ENCODE measurements at places on chromosomes 5 and 9.

DNA sequence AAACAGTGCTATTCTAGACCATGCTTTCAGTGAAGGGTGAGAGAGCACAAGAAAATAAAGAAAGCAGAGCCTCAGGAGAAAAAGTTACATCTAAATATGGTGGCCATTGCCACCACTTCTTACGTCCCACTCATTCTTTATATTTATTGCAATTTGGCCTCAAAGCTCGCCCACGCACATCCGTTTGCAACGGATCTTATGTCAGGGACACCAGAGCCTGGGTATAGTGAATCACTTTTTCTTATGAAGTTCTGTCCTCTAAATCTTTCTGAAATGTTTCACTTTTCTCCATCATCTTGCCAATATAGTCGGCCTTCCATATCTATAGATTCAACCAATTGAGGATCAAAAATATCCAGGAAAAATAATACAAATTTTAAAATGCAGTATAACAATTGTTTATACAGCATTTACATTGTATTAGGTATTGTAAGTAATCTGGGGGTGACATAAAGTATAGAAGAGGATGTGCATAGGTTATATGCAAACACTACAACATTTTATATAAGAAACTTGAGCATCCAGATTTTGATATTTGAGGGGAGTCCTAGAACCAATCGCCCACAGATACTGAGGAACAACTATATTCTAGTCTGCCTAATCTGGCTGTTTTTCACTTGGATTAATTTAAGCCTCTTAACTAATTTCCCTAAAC, 35.2 kb downstream of the GOLPH3 start:
- DNase-seq, result no peak

DNA sequence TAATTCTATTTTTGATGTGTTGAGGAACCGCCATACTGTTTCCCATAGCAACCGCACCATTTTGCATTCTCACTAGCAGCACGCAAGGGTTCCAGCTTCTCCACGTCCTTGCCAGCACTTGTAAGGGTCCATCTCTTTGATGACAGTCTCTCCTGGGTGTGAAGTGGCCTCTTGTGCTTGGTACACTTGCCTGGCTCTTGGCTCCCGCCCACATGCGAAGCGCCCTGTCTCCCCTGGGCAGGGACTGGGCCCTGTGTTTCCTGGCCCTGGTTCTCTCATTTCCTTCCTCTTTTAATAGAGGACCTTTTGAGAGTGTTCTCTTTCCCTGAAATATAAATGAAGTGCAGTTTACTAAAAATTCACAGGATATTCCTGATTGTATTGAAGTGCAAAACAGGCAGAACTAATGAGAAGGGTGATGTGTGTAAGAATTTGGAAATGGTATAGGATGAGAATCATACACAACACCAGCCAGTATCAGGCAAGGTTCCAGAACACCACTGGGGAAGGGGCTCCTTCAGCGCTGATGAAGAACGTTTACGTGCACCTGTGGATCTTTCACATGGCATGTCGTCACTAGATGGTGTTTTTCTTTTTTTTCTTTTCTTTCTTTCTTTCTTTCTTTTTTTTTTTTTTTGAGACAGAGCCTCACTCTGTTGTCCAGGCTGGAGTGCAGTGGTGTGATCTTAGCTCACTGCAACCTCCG, 73.0 kb downstream of the EHMT1 start:
- no peak for DNase-seq

DNA sequence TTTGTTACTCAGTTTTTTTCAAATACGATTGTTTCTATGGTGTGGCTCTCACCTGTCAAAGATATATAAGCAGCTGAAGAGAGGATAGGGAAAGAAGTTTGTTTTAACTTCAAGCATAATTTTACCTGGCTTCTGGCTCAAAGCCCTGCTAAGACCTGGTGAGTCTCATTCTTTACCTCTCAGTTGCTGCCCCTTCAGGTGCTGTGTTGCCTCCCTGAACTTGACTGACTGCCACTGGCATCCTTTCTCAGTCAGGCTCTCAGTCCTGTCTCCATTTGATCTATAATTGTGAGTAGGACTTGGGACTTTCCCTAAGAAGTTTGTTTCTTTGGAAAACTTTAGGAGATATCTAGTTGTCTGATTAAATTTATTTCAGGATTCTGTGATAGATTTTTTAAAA, 249.6 kb downstream of the IZUMO3 start:
- no peak for DNase-seq

GRCh38 chr5:55081541-55081940, 20.9 kb upstream of the GZMA start:
- no peak for DNase-seq

- no peak for DNase-seq
Observed at GRCh38 chr5:114252226-114252625, 109.6 kb upstream of the KCNN2 start.

DNA sequence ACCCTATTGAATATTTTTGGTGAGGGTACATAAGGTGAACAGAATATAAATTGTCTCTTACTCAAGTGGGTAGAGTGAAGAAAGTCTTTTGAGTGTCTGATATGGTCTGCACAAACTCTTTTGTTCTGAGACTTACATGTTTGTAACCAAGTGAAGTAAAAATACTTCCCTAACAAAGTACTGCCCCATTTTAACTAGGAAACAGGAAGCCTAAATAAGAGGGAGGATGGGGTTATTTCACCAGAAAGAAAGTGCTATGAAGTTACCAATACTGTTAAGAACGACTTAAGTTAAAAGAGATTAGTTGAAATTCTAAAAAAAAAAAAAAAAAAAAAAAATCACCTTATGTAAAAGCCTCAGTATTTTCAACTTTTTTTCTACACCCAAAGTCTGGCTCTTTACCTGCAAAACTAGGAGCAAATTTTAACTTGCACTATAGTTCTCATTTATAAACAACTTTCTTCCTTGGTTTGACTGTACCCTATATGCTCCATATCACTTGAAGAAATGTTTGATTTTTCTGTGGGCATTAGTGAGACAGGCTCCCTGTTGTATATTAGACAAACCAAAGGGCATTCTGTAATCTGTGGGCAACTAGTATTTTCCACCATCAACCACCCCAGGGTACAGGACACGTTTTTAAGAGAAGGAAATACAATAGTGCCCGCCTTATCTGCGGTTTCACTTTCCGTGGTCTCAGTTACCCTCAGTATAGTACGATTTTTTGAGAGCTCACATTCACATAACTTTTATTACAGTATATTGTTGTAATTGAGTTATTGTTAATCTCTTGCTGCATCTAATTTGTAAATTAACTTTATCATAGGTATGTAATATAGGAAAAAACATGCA, 127.7 kb downstream of the NR3C1 start:
- DNase-seq, result no peak

- DNase-seq, result no peak
Observed at GRCh38 chr9:78821126-78821822, 524.3 kb downstream of the PSAT1 start.

GRCh38 chr5:139681466-139681865, 33.3 kb downstream of the CXXC5 start:
- no peak for DNase-seq

- no peak for DNase-seq
Observed at GRCh38 chr9:79325501-79325900, 246.3 kb upstream of the TLE4 start.

GRCh38 chr5:98292496-98292895, 481.0 kb upstream of the RGMB start:
- no peak for DNase-seq

DNA sequence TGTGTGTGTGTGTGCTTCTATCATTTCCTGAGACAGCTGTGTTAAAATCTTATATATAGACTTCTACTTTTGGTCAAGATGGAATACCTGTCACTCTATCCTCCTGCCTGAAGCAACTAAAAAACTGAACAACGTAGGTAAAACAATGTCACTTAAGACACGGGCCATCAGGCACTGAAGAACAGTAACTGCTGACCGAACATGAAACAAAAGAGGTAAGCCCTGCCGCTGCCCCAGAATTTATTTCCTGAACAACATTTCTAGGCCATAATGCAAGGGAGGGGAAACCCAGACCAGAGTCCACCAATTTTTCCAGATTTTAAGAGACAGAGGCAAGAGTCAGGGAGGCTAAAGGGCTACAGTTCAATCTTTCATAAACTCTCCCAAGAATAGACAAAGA, 156.0 kb downstream of the CDC42SE2 start:
- no peak for DNase-seq

- DNase-seq, result no peak
Observed at GRCh38 chr5:173329491-173330337, 1.5 kb upstream of the STC2 start.

- DNase-seq, result no peak
Observed at GRCh38 chr5:133527311-133527710, 85.0 kb downstream of the FSTL4 start.

GRCh38 chr5:3780907-3781306, 185.3 kb downstream of the IRX1 start:
- DNase-seq, result no peak

- no peak for DNase-seq
Observed at GRCh38 chr5:91123901-91124300, 259.2 kb downstream of the ARRDC3 start.

DNA sequence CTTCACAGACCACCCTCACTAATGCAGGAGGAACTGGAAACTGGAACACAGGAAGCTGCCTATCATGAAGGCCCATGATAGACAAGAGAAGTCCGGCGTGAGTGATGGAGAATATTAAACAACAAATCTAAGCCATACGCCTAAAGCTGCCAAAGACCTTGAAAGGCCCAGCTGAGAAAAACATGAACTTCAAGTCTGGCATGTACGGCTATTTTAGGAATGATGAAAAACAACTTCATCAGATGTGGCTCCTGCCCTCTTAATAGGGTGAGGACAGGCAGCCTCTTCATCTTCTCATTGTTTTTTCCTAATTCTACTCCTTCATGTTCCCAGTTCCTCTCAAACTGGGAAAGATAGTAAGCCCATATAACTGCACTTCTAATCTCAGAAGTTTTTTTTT, 20.3 kb downstream of the FBP1 start:
- DNase-seq, result no peak

DNA sequence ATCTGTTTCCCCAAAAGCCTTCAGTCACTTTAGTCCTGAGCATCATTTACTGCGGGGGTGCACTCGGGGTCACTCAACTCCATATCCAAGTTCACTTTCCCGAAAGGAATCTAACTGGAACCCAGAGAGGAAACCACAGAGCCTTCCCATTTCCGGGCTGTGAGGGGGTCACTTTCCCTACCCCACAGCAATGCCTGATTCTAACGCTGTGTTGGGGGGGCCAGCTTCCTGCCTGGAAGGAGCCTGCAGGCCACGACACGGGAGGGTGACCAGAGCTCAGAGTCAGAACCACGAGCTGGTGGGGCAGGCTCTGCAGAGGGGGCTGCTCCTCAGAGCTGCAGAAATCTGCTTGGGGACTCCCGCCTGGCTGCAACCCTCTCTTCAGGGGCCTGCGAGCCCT, 20.3 kb downstream of the BRD9 start:
- no peak for DNase-seq

- DNase-seq, result no peak
Observed at GRCh38 chr5:147949711-147950573, 43.6 kb upstream of the C5orf46 start.

DNA sequence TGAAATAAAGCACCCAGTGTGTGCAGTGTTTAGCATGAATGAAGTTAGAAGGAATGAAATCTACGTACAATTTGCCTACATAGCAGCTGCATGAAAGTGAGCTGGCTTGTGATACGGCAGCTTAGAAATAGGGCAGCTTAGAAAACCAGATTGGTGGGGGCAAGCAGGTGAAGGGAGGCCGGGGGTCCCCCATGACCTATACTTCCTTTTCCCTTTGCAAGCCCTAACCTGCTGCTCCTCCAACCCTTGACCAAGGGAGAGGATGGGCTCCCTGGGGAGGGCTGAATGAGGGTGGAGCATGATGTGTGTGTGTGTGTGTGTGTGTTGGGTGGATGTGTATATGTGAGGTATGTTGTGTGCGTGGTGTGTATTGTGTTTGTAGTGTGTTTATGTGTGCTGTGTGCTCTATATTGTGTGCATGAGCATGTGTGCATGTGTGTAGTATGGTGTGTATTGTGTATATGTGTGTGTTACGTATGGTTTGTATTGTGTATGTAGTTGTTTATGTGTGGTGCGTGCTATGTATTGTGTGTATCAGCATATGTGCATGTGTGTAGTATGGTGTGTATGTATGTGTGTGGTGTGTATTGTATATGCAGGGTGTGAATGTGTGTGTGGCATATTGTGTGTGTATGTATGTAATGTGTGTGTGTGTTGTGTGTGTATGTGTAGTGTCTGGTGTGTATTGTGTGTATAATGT, 72.1 kb downstream of the TENT4A start:
- no peak for DNase-seq

GRCh38 chr5:117701062-117701461, 1126.4 kb upstream of the SEMA6A start:
- DNase-seq, result no peak

- DNase-seq, result no peak
Observed at GRCh38 chr5:81234299-81234698, 1.2 kb downstream of the CKMT2 start.

- DNase-seq, result no peak
Observed at GRCh38 chr5:152309926-152310450, 95.1 kb downstream of the NMUR2 start.

DNA sequence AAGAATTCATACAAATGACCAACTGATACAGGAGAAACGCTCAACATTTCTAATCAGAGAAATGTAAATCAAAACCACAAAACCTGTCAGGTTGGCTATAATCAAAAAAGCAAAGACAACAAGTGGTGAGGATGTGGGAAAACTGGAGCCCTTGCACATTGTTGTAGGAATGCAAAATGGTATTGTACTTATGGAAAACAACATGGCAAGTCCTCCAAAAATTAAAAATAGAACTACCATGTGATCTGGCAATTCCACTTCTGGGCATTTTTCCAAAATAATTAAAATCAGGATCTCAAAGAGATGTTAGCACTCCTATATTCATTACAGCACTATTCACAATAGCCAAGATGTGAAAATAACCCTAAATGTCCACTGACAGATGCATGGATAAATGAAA, 76.1 kb downstream of the FNIP1 start:
- no peak for DNase-seq

GRCh38 chr5:148913985-148914431, 87.6 kb downstream of the ADRB2 start:
- no peak for DNase-seq

- DNase-seq, result no peak
Observed at GRCh38 chr5:115578657-115579056, 23.6 kb downstream of the TICAM2 start.

DNA sequence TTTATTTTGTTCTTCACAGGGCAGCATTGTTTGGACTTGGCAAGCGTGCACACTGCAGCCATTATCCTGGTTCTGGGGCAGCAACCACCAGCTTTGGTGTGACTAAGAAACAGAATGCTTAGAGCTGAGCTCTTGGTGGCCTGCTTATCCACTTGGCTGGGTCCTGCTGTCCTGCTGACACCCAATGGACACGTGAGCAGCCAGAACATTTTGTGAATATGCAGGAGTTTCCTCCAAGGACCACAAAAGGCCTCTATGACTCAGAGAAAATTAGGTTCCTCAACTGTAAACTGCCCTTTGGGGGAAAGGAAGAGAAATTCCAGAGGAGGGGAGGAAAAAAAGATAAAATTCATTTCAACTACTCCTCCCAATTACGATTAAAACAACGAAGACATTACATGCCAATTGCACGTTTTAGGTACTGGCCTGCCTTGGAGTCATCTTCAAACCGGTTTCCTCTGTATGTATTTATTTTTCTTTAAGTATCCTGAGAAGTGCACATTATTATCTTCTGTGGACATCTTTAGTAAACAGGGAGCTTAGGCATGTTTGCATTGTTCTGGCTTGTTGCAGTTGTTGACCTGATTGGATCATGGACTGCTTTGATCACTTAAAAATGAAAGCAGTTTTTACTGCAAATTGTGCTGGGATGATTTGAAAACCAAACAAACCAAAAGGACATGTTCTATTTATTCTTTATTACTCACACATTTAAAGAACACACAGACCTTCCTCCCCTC, 82.3 kb upstream of the TLE4 start:
- DNase-seq, result no peak
